ENCODE measurements at places on chromosomes 6 and 20.

- no peak for DNase-seq
These were observed 90.4 kb downstream of the CEBPB start for GRCh38 chr20:50280851-50281655.

- DNase-seq = no peak
These were observed 52.1 kb downstream of the IYD start for GRCh38 chr6:150420926-150421325.

GRCh38 chr20:24277196-24277595 lies 192.2 kb upstream of the SYNDIG1 start:
- no peak for DNase-seq

GRCh38 chr6:53113742-53114141 lies 34.9 kb downstream of the GCM1 start:
- no peak for DNase-seq

DNA sequence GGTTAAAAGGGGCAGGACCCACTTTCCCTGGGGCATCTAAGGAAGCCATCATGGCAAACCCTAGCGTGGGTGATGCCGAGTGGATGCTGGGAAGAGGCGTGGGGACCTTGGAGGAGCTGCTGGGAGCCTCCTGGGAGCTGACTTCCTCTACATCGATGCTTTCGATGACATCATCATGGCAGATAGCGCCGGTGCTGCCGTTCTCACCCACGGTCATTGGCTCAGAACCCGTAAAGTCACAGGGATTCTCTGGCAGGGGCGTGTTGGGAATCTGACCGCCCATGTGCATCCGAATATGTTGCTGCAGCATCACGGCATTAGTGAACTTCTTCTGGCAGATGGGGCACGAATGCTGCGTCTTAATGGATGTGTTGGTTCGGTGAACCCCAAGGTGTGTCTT lies 12.1 kb downstream of the SALL4 start:
- DNase-seq = no peak

DNA sequence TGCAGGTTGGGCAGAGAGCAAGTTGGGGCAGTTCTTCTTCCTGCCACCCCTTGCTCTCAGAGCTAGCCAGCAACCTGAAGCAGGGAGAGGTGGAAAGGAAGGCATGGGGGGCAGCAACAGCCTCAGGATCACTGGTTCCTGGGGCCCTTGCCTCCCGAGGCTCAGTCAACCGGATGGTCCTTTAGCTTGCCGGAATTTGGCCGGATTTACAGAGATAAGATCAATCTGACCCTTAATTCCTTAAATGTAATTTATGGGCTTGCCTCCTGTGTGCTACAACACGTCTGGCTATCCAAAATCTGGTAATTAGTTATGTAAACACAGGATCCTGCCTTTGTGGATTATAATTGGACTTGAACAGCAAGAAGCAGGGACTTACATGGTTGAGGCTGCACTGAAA lies 19.5 kb upstream of the TCP11 start:
- DNase-seq = no peak

GRCh38 chr6:166313255-166314070 lies 5.3 kb upstream of the PRR18 start:
- DNase-seq = peak; percentile 68

- DNase-seq = no peak
These were observed 8.1 kb upstream of the HINT3 start for GRCh38 chr6:125948455-125948854.

DNA sequence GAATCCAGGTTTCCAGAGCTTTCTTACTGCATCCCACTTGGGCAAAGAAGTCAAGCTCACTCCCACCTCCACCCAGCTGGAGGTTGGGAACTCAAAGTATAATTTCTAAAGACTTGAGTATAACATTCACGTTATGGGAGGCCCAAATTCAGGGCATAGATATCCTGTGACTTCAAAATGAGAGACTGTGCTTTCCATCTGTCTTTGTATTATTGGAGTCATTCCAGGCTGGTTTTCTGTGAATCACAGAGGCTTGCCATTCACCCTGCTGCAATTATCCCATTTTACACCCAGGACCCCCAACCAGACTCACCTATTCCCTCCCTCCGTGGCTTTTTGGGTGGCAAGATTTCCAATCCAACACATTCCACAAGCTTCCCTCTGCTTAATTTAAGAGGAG lies 19.3 kb upstream of the SRC start:
- DNase-seq = no peak

DNA sequence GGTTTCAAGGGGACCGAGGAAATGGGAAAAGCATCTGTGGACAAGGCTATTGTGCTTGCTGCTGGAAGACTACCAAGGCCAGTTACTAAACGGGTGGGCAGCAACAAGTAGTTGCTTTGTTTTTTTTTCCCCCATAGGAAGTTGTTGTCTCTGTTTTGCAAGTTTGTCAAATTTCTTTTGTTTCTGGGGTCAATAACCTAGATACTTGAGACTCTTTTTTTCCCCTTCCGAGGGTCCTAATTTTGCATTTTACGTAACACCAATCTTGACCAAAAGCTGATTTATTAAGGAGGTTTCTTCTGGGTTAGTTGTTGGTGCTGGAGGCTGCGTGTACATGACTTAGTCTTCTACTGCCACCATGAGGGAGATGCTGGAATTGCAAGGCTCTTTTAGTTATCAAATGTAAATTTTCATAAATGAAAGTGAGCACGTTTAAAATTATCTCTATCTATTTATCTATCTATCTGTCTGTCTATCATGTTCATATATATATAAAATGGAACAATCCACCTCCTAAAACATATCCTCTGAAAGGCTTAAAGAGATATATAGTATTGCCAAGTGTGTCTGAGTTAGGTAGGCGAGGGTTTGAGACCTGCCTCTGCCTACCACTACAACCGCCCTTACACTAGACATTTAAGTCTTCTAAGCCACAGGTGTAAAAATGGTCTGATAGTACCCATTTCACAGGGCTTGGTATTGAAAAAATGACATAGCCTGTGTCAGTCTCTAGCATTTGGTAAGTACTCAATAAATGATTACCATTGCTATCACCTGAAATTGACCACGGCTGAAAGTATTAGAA lies 60.2 kb downstream of the GCLC start:
- DNase-seq = peak; percentile 42

DNA sequence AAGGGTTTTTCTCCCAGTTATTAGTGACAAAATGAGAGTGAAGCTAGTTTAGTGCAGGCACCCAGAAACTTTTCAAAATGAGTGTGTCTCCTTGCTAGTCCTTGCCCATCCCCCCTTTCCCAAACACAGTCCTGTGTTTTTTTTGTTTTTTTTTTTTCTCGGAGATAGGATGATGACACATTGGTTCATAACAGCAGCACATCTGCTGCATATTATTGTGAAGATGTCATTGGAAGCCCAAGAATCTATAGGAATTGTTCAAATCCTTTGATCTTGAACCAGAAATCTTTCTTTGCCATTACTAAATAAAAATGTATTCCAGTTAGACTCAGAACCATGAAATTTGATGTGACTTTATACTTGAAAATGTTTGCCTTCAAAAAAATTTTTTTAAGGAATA lies 162.4 kb downstream of the FRK start:
- DNase-seq = no peak

DNA sequence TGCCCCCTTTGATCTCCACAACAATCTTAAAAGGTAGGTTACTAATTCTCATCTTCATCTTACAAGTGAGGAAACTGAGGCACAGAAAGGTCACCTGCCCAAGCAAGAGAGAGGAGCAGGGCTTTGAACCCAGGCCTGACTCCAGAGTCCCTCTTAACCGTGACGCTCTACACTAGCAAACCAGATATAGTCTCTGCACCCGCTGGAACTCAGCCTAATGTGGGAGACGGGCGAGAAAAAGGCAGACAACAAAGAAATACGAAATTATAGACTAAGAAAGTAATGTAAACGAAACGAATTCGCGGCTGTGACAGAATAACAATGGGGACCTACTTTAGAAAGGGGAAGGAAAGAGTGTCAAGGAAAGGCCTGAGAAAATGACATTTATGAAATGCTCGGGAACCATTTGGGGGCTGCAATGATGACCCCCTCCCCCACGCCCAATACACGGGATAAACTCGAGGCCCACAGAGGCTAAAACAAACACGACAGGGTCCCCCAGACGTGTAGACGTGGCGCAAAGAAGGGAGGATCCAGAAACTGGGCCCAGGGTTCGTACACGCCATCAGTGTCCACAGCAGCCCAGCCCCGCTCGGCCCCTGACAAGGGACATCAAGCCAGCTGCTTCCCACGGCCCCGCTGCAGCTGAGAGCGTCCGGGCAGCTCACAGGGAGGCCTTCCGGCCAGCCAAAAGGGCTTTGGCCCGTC lies 637 bp downstream of the TRPC4AP start:
- DNase-seq = peak; percentile 51

DNA sequence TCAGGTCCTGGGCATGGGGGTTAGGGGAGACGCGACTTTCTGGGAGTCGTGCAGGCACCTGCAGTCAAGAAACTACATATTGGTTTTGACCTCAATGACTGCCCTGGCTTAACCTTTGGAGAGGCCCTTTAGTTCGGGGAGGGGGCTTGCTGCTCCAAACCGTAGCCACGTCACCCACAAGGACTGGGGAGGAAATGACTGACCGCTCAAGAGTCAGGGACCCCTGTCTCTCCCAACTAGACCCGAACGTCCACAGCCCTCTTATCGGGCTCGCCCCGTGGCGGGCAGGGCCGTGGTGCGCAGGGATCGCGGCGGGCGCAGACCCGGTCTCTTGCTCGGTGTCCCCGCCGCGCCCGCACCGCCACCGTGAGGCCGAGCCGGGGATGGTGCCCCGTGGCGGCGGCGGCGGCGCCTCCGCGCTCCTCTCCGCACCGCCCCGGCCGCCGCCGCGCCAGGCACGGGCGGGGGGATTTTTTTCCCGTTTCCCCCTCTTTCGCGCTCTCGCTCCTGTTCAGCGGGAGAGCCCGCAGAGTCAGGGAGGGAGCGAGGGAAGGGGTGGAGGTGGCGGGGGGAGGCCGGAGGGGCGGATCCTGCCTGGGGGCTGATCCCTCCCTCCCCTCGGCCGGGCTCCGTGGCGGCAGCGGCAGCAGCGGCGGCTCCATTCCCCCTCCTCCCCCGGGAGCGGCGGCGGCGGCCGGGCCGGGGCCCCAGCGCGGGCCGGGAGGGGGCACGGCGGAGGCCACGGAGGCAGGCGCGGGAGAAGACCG lies at the start of gene BRPF3:
Gene BRPF3 (plus strand): TSS at position 632 of the 767 bp plus-strand sequence. CDS start 3,579 bp downstream, outside the sequence.
- peak; percentile 77 for DNase-seq

DNA sequence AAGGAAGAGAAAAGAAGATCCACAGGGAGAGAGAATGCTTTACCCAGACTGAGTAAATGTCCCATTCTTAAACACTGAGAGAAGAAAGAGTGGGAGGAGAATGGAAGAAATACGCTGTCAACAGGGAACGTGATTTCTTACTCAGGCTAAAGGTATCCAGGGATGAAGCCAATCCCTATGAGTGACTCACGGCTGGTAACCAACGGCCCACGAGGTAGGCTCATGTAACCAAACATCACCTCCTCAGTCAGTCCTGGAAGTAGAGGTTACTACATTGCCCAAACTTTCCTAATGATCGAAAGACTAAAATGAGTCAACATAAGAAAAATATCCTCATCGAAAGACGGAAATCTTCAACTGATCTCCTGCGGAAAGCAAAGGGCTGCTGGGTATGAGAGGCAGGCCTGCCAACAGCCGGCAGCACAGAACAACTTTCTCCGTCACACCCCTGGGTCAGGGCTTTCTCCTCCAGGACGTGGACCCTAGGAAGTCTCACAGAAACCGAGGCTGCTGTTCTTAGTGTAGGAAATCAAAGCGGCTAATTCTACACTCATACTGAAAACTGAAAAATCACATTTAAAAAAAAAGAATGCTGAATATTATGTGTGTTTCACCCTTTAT lies 292.6 kb downstream of the GMDS start:
- no peak for DNase-seq

DNA sequence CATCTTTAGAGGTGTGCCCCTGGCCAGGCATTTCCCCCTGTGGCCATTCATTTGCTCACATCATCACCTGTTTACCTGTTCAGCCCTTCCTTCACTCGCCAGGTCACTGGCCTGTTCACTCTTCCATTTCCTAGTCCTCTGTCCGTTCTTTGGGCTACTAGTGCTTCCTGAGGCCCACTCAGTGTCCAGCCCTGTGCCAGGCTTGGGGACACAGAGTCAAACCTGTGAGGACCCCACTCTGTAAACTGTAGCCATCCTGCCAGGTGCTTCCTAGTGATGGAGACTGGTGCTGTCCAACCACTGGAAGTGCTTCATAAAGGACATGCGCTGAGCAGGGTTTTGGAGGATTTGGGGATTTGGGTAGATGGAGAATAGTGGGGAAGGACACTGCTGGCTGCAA lies 3.5 kb downstream of the DLGAP4 start:
- peak; percentile 3 for DNase-seq

- DNase-seq = peak; percentile 50
These were observed 376.1 kb downstream of the UTRN start for GRCh38 chr6:144661116-144661806.

DNA sequence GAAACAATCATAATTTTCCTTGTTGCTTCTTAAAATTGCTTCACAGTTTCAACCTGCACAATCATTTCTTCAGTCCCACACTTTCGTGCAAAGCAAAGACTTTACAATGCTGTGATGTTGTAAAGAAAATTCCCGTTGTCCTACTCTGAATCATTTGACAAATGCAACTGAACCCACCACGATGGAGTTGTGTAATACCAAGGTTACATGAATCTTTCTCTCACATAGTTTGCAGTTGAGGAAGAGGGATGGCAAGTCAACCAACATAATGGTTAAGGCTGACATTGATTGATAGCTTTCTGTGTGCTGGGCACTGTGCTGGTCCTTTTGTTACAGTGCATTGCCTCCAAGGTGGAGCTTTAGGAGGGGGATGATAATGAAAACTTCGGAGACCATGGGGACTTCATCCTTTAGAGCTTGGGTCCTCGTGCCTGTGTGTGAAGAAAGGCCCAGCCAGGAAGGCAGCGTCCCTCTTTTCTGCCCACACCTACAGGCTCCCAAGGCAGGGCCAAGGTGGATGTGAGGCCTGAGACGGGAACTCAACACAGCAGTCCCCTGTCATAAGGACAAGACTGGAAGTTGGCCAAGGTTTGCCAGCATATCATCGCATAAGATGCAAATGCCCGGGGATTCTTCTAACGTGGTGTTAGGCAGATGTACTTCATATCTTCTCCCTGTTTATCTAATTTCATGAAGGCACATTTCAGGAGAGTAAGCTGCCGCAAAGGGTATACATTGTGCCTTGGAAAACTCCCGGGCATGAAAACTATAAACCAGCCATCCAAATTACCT lies 96.9 kb downstream of the LY86 start:
- DNase-seq = no peak

DNA sequence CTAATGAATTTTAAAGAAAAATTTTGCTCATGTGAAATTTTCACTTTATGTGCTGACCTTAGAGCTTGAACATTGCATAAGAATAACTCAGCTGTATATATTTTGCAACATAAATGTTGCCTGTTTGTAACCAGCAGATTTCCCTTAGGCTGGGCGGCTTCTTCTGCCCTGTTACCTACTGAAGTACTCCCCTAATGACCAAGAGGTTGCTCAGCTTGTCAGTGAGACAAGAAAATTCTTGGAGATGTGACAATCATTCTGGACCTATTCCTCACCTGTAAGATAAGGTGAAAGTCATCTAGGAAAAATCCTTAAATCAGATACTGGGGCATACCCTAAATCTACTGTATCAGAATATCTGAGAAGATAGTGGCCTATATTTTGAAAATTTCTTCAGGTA lies 1061.7 kb downstream of the KIF16B start:
- DNase-seq = no peak
